NCI-H446 treated with DMSO at 0.1 percent for 48 hours (cell line): ENCODE measurements at places on chromosomes 11 and 22.
A peak's percentile ranks its signal among the peaks of the same experiment; 100 is the strongest.

GRCh38 chr11:132838627-132839026 lies 693.7 kb downstream of the OPCML start:
- no peak for DNase-seq

DNA sequence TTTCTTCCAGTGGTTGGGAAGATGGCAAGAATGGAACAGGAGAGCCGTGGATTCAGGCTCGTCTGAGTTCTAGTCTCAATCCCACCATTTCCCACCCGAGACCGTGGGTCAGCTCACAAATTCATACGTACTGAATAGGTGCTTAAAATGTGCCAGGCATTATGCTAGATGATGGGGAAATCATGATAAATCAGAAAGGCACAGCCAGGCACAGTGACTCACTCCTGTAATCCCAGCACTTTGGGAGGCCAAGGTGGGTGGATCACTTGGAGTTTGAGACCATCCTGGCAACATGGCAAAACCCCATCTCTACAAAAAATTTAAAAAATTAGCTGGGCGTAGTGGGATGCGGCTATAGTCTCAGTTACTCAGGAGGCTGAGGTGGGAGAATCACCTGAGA lies 7.1 kb downstream of the TRIOBP start:
- DNase-seq = no peak

DNA sequence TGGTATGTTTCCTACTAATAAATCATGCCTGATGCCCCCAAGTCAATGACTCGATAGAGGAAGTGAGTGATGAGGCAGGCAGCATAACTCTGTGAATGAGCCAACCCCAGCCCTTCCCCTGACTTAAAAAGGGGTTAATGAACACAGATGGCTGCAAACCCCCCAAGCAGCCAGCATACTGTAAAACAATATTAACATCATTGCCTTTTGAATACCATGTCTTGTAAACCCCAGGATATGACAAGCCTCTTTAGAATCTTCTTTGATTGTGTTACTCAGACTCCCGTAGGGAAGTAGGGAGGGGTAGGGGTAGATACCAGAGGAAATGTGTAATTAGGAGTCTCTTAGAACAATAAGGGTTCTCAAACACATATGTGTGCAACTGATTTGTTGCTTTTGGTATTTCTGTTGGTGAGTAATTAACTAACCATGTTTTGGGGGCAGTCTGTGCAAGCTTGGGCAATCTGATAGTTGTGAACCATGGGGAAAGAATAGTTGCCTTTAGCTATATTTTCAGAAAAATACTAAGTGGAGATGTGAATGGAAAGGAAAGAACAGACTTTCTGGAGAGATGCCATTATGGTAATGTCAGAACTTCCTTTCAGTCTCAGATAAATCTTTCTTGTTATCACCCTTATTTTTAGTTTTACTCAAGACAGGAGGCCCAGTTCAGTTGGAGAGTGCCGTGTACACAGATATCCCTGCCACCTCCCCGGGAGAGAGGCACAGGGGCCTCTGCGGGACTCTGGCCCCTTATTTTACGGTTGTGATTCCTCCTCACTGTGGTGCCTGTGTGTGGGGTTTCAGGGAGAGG lies 701.8 kb downstream of the NTM start:
- DNase-seq = no peak

GRCh38 chr11:73406619-73407018 lies 30.4 kb downstream of the RELT start:
- DNase-seq = no peak

DNA sequence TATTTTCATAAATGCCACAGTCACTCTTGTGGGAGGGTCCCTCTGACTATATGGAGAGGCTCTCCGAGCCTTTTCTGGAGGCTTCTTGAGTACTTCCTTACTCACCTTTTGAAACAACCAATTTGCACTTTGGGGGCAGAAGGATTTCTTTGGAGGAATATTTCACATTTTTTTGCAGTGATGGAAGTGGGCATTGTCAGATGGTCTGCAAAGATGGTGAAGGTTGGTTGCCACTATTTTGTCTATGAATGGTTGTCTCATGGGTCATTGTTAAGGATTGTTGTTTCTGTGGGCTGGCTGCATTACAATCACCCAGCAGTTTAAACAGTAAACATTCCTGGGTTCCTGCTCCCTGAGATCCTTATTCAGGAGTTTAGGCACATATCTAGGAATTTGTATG lies 388.2 kb downstream of the TMEM135 start:
- DNase-seq = no peak

DNA sequence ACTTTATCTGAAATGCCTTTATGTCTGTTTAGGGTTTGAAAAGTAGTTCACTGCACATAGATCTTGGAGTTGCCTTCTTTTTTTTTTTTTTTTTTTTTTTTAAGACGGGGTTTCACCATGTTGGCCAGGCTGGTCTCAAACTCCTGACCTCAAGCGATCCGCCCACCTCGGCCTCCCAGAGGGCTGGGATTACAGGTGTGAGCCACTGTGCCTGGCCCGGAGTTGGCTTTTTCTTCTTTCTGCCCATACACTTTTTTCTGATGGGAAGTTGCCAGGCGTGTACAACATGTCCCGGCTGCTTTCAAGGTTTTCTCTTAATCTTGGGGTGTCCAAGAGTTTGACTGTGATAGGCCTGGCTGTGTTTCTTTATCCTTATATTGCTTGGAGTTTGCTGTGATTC lies 12.9 kb upstream of the GNB1L start:
- no peak for DNase-seq

- no peak for DNase-seq
Observed at GRCh38 chr11:69637941-69638871, 2.8 kb upstream of the CCND1 start.

DNA sequence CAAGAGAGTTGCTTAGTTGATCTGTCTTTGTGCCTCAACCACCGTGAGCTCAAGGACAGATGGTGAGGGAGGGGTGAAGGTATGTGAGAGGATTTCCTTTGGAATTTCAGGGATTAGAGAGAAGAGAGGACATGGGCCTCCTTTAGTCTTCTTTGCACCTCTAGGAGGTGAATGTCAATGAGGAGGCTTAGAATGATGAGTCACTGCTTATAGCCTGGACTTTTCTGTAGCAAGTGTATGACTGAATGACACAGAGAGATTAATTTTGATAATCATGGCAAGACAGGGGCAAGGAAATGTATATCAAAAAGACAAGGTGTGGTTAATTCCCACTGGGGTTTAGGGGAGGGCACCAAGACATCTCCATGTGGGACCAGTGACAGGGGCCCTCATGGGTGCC lies 947.3 kb upstream of the TENM4 start:
- DNase-seq = no peak

DNA sequence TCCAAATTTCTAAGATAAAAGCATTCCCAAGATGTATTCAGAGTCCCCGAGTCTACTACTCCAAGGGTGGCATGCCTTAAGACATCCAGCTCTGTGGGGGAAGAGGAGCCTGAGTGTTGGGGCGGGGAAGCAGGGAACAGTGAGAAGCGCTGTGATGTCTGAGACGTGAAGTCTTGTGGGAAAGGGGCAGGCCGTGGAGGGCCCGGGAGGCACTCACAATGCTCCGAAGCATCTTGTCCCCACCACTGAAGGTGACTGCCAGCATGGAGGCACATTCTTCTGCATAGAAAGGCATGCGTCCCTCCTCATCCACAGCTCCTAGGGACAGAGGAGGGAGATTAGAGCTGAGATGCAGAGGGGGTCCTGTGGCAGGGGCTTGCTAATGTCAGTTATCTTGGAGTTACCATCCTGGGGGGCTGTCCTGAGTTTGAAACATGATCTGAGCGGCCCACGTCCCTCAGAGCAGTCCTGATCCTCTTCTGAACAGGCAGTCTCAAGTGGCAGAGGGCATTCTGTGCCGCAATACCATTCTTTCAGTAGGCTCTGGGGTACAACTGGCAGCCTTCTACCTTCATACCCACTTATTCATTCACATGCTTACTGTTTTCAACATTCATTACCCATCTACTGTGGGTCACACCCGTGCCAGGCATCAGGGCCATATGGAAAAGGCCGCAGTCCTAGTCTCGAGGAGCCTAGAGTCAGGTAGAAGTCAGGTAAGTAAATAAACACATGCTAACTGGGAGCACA lies 8.7 kb downstream of the PCSK7 start:
- DNase-seq = no peak

DNA sequence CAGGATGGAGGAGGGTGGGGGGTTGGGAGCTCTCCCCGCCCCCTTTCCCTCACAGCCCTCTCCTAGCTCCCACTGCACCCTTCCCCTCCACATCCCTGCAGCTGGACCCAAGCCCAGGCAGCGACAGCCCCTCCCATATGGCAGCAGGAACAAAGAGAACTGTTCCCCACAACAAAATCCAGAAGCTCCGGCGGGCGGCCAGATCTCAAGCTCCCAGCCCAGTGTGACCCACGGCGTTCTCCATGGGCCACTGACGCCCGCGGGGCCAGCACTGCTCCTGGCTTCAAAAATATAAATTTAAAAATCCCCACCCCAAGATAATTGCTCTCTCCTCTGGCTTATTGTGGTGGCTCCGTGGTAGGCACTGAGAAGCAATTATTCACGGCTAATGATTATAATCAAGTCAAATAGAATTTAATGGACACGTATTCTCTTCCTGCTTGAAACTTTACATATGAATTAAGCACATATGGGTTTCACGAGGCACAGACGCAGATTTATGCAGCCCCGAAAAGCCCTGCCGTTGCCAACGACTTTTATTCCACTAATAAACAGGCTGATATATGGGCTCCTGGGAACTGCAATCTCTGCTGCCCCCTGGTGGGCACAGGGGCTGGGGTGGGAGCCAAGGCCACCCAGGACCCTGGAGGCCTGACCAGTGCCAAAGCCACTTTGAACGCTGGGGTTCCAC lies 17.5 kb downstream of the MACROD1 start:
- peak; percentile 65 for DNase-seq

GRCh38 chr22:40345815-40346184 lies 500 bp upstream of the ADSL start:
- DNase-seq = no peak

DNA sequence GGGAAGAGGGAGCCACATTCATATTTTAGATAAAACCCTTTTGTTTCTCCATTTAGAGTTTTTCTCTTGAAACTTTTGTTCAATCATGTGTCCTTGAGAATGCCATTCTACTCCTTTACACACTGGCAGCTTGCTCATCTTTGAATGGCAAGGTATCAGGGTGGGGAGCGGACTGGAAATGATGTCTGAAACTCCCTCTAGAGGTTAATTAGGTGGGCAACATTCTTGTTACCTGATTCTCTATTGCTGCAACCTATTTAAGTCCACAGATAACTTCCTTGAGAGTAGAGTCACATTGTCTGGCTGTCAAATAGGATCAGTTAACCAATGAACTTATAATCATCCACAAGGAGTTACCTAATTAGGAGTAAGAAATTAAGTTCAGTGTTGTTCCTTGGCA lies 533.6 kb upstream of the API5 start:
- no peak for DNase-seq

DNA sequence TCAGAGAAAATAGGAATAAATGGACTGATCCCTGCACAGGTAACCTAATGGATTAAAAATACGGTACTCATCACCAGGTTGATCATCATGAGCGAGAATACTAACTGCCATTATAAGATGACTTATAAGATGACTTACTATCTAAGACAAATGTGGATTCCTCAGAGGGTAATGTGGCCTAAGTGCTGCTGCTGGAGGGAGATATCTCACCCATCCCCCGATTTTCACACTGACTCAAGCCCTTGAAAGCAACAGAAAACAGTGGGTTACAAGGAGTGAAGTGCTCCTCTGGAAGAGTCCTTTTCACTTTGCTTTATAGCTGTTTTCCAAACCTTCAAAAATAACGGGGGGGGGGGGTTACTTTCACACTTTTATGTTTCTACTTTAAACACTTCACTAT lies 920 bp downstream of the TMEM218 start:
- no peak for DNase-seq

DNA sequence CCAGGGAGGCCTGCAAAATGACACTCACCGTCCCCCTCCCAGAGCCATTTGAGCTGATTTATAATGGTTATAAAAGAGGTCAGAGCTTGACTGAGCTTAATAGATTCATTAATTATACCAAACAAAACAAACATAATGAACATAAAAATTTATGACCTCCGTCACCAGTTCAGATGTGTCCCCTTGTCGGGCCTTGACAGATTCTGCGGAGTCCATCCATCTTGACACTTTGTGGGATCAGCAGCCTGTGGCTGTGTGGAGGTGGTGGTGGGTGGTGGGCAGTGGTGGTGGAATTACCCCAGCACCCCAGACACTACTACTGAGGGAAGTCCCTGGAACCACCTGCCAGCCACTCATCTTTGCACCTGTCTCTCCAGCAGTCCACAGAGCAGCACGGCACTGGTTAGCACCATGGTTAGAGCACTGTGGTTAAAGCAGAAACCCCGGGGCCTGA lies 83.5 kb downstream of the DSCAML1 start:
- no peak for DNase-seq

DNA sequence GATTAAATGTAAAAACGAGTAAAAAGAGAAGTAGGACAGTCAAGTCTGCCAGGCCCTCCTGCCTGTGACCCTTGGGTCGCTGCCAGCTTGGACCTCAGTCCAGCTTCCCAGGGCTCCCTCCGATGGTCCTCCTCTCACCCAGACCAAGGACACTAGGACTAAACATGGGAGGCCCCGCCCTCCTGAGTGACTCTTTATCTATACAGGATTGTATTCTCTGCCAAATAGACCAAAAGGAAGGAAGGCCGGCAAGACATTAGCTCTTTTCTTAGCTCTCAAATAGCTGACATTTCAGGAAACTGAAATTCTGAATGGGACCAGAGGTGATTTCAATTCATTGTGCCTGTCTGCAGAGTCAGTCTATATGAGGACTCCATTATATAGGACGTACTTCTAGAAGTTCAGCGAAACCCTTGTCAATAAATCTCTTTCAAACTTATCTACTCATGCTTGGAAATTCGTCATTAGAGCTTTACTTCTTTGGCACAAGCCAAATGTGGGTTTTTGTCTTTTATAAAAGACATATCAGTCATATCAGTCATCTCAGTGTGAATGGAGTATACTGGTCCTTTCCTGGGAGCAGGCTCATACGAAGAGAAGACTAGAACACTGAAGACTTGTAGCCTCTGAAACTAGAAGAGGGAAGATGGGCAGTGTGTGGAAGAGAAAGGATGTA lies 28.5 kb downstream of the ADORA2A start:
- no peak for DNase-seq

DNA sequence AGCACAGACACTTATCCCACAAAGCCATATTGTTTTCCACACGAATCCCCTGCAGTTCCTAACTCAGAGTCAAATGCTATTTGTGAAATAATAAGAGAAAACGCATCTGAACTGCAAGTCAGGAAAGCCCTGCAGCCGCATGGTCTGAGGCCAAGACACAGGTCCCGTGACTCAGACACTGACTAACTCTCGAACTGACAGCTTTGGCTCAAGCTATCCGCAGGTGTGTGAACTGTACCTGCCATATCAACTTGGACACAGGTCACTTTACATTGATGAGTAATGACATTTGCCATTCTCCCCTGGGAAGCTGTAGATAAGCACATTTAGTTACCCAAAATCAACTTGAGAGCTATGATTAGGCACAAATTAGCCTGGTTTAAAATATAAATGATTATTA lies 34.9 kb upstream of the NFRKB start:
- no peak for DNase-seq

GRCh38 chr11:46210133-46210636 lies 67.3 kb upstream of the CREB3L1 start:
- DNase-seq = no peak

- DNase-seq = no peak
Observed at GRCh38 chr11:34756591-34756990, 135.7 kb downstream of the EHF start.
